ENCODE measurements at places on chromosomes 2 and 18. TPM values are rescaled to one million over a fixed set of nuclear protein-coding genes. Genes with fewer than 3 reads are reported as not detected.

The ACOXL gene
- not detected for total RNA-seq

GRCh38 chr2:174807931-174808330 lies 43.7 kb upstream of the CHRNA1 start:
- H3K27ac ChIP-seq = no peak overlapping the region
- H3K36me3 ChIP-seq = no peaks in the 10 kb centered on the region
- H3K4me1 ChIP-seq = no peaks in the 10 kb centered on the region
- no peaks in the 10 kb centered on the region for H3K27me3 ChIP-seq
- no peak for DNase-seq
- H3K4me3 ChIP-seq = no peak overlapping the region

The NBEAL1 gene
- total RNA-seq = 11.0 TPM

DNA sequence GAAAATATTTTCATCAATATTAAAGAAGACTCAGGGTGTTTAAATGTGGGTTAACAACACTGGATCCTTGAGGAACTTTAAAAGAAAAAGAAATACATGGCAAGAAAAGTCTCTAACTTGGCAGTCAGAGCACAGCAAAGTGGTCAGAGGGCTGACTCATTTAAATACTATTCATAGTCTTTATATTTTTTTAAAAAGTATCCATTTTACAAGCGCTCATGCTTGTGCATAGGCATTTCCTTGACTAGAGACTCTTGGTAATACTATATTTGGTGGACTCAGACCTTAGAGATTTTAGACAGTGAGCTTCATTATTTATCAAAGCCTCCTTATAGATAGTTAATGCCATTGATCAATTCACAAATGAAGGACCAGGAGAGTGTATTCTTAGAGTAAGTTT lies 110.2 kb downstream of the ABCA12 start:
- H3K4me3 ChIP-seq = no peak overlapping the region
- no peaks in the 10 kb centered on the region for H3K36me3 ChIP-seq
- H3K4me1 ChIP-seq = no peaks in the 10 kb centered on the region
- DNase-seq = no peak
- no peak overlapping the region for H3K27ac ChIP-seq

DNA sequence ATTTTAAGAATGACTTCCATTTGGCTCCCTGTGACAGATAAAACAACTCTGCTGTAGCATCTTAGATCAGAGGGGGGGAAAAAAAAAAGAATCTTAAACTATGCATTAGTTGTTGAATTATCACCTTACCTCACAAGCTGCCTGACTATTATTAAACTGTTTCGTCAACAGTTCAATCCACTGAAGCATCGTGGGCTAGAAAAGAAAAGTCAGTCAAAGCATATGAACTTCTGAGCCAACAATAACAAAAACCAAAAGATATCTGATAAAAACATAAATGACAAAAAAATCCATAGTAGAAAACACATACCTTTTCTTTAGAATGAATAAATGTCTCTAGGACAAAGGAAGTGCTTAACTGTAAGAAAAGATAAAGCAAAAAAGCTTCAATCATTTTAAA lies 73.7 kb downstream of the C2orf74 start:
- no peak for DNase-seq
- no peak overlapping the region for H3K27ac ChIP-seq
- peaks cover 3% of the 10 kb centered on the region for H3K4me1 ChIP-seq
- H3K4me3 ChIP-seq = no peak overlapping the region

GRCh38 chr2:103805746-103806145 lies 1043.9 kb downstream of the TMEM182 start:
- no peak overlapping the region for H3K4me3 ChIP-seq
- no peaks in the 10 kb centered on the region for H3K36me3 ChIP-seq
- no peaks in the 10 kb centered on the region for H3K4me1 ChIP-seq
- no peak for DNase-seq

DNA sequence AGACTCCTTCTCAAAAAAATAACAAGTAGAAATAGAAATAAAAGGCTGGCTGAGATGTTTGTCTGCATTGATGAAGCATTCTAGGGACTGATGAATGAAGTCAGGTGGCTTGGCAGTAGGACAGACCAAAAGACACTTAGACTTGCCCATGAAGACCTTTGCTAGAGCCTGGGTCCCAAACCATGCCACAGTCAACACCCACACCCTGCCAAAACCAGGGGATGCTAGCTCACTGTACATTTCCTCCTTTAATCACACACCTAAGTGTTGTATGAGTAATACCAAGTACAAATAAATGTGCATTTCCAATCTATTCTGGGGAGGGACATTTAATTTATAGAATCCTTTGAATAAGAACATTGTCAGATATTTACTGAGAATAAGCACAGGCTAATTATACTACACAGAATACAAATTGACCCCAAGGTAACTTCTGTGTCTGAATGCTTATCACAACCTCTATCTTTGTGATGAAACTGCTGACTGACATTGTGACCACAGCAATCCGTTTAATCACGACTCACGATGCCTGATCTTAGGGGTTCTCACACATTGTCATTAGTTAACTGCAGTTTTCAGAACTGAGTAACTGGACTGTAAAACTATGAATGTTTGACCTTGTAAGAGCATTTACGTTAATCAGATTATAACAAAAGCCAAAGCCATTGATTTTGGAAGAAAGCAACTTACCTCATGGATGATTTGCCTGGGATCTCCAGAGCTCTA lies 10.5 kb upstream of the NOL10 start:
- no peak for DNase-seq
- H3K36me3 ChIP-seq = no peaks in the 10 kb centered on the region
- H3K27ac ChIP-seq = no peak overlapping the region
- H3K27me3 ChIP-seq = peaks cover 4% of the 10 kb centered on the region

DNA sequence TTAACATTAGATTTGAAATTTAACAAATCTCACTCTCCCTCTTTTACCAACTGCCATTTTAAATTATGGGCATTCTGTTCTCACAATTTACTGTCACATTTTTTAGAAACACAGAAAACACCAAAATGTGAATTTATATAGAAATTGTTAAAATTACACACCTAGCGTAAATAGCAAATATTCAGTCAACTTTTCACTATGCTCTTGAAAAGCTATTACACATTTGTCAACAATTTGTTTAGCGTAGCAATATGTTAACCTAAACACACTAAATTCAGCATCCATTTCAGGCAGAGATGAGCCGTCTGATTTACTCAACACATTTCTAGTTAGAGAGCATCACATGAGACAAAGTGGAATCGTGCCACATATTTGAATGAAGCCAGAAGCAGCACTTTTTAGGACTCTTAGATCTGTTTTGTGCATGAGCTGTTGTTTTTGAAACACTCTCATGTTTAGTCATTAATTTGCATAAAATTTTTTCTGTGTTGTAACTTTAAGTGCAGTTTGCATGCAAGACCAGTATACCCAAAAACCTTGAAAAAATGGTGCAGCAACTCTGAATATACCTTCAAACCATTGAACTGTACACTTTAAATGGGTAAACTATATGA lies 8.2 kb downstream of the TTC32 start:
- no peaks in the 10 kb centered on the region for H3K27me3 ChIP-seq
- no peaks in the 10 kb centered on the region for H3K36me3 ChIP-seq
- H3K4me3 ChIP-seq = no peak overlapping the region

- H3K36me3 ChIP-seq = no peaks in the 10 kb centered on the region
- no peaks in the 10 kb centered on the region for H3K27me3 ChIP-seq
- no peaks in the 10 kb centered on the region for H3K4me1 ChIP-seq
- DNase-seq = no peak
- H3K4me3 ChIP-seq = no peak overlapping the region
- H3K27ac ChIP-seq = no peak overlapping the region
These were observed 10.7 kb upstream of the POLE4 start for GRCh38 chr2:74947703-74948102.

The LANCL1 gene
- total RNA-seq = 25.6 TPM

All from T-cell (primary cell).